ENCODE measurements at places on chromosomes 12 and 14. TPM values are rescaled to one million over a fixed set of nuclear protein-coding genes. Genes with fewer than 3 reads are reported as not detected.

The RPS6KL1 gene
- 0.69 TPM for polyA plus RNA-seq

The PABPN1 gene
- 168 TPM for polyA plus RNA-seq

The TAS2R20 gene
- polyA plus RNA-seq, result 0.43 TPM

The CSRNP2 gene
- polyA plus RNA-seq, result 17.5 TPM

The SCN8A gene
- 1.1 TPM for polyA plus RNA-seq

The CTSG gene
- polyA plus RNA-seq, result not detected

The THTPA gene
- polyA plus RNA-seq, result 4.3 TPM

The CMTM5 gene
- not detected for polyA plus RNA-seq

The MED13L gene
- polyA plus RNA-seq, result 28.2 TPM

The LRP1-AS gene
- polyA plus RNA-seq, result not detected

The RIPK3 gene
- polyA plus RNA-seq, result 7.3 TPM

The TGM1 gene
- polyA plus RNA-seq, result 13.5 TPM

The NAA30 gene
- polyA plus RNA-seq, result 8.1 TPM

The TPPP2 gene
- polyA plus RNA-seq, result not detected

The COL2A1 gene
- polyA plus RNA-seq, result not detected

The NDRG2 gene
- polyA plus RNA-seq, result 15.4 TPM

The GAPDH gene
- polyA plus RNA-seq, result 11,361 TPM

The TOGARAM1 gene
- polyA plus RNA-seq, result 4.9 TPM

The FOXG1 gene
- polyA plus RNA-seq, result not detected

The TAS2R9 gene
- polyA plus RNA-seq, result not detected

The CFL2 gene
- polyA plus RNA-seq, result 28.4 TPM

The DTX3 gene
- polyA plus RNA-seq, result 5.4 TPM

The AMN1 gene
- 8.1 TPM for polyA plus RNA-seq

The PRH1 gene
- polyA plus RNA-seq, result 4.9 TPM

The PTMS gene
- 140 TPM for polyA plus RNA-seq

The POLE2 gene
- polyA plus RNA-seq, result 4.0 TPM

The AQP5 gene
- polyA plus RNA-seq, result not detected

The TAS2R10 gene
- not detected for polyA plus RNA-seq

The TAS2R31 gene
- 0.28 TPM for polyA plus RNA-seq

The P2RX2 gene
- polyA plus RNA-seq, result not detected

The FGF23 gene
- not detected for polyA plus RNA-seq

The GALNT8 gene
- not detected for polyA plus RNA-seq

The IFT43 gene
- polyA plus RNA-seq, result 41.6 TPM

The JAG2 gene
- polyA plus RNA-seq, result 28.3 TPM

The PRR4 gene
- polyA plus RNA-seq, result 4.0 TPM

The LRTM2 gene
- not detected for polyA plus RNA-seq

The MUCL1 gene
- polyA plus RNA-seq, result 1.1 TPM

The METTL1 gene
- 24.5 TPM for polyA plus RNA-seq

The SERPINA5 gene
- polyA plus RNA-seq, result not detected

The DNAJC22 gene
- polyA plus RNA-seq, result not detected

The CMA1 gene
- not detected for polyA plus RNA-seq

The IGFBP6 gene
- polyA plus RNA-seq, result 30.1 TPM

Measured in keratinocyte (primary cell).